ENCODE measurements at places on chromosomes 2 and 18. TPM values are rescaled to one million over a fixed set of nuclear protein-coding genes. Genes with fewer than 3 reads are reported as not detected.
A peak's percentile ranks its signal among the peaks of the same experiment; 100 is the strongest.

GRCh38 chr2:122755281-122755780, 999.9 kb downstream of the TSN start:
- DNase-seq: no peak

DNA sequence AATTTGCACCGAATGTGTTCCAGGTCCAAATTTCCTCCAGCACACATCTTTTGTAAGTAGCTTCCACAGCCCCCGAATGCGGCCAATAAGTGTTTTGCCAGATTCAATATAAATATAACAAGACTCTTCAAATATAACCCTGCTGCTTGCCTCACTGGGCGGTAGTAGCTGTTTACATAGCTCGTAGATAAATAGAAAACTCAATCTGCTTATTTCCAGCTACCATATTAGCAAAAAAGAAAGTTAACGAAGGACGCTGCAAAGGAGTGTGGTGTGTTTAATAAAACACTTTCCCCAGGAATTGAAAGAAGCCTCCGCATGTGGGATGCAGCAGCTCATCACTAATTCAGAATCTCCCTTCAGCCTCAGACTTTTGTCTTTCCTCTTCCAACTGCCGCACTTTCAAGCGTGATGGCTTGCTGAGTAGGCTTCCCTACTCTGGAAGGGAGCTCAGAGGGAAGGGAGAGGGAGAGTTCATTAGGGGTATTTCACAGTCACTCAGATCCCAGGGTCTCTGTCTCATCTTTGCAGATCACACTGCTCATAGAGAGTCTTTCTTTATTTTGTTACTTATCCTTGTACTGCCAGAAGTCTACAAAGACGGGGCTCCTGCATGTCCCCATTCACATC, 367.0 kb downstream of the RND3 start:
- no peak for DNase-seq

GRCh38 chr2:12844511-12844910, 127.8 kb downstream of the TRIB2 start:
- DNase-seq: no peak

DNA sequence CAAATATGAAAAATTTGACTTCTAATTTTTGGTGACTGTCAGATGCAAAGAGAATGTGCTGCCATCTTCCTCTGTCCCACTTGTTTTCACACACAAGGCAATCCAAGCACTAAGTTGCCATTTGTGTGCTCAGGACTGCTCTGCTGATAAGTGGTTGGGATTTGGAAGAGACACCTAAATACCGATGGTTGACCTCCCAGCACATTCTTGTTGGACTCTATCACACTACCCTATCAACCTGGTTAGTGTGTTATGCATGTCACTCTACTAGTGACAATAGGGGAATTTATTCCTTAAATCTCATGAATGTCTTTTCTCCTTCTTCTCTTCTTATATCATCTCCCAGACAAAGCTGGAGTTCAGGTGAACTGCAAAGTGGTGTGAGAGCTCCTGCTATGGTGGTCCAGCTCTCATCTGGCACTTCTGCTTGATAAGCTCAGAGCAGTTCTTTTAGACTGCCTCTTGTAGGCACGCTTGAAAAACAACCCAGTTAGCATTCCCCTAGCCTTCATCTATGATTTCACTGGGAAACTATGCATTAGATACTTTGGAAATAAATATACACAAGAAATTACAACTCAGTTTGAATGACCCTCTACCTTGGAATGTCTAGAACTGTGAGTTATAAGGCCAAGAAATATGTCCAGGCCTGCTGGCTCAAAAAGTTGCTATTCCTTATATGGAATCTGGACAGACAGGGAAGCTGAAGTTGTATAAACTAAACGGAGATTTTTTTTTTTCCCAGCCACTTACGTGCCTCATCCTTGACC, 404.8 kb downstream of the MEIS1 start:
- DNase-seq: no peak

- DNase-seq: peak; percentile 94
Observed at GRCh38 chr2:12176623-12177454, 430.4 kb downstream of the LPIN1 start.

DNA sequence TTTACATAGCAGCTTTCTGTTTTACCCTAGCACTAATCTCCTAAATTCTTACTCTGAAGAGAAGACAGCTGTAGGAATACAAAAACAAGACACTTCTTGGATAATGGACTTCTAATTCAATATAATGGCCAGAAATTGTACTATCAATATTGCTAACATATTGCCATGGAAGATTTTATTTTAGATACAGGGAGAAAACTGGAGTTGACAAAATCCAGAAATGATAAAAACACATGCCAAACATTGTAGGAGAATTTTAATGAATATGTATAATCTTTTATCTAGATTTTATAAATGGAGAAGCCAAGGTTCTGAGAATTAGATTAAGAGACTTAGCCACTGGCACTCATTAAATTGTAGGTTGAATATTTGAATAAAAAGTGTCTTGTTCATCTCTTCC, 1838.8 kb upstream of the LRRTM1 start:
- DNase-seq: no peak

DNA sequence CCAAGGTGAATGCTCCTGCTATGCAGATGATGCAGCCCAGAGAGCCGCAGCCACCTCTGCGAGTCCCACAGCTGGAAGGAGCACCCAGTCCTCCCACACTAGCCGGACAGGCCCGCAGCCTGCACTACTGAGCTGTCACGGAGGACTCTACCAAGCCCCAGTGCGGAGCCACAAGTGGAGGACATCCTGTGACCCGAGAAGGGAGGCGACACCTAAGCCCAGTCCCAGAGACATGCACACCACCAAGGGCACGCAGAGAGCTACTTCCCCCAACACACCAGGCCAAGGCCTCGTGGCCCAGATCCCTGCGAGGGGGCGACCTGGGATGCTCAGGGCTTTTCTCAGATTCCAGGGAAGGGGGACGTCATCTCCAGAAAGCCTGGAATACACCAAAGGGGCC, 12.9 kb downstream of the HS1BP3 start:
- no peak for DNase-seq

GRCh38 chr2:70686577-70687460, 81.2 kb downstream of the ADD2 start:
- DNase-seq: peak; percentile 94

GRCh38 chr2:127047716-127048617, 59.0 kb downstream of the BIN1 start:
- DNase-seq: no peak

- no peak for DNase-seq
Observed at GRCh38 chr18:56043641-56044061, 455.7 kb upstream of the TCF4 start.

GRCh38 chr2:33011941-33012340, 65.2 kb downstream of the LTBP1 start:
- no peak for DNase-seq

GRCh38 chr2:174656676-174657176, 59.1 kb upstream of the WIPF1 start:
- DNase-seq: no peak

GRCh38 chr2:126665483-126665882, 9.5 kb downstream of the GYPC start:
- DNase-seq: no peak

- no peak for DNase-seq
Observed at GRCh38 chr2:128524183-128524582, 205.5 kb upstream of the HS6ST1 start.

GRCh38 chr2:146990311-146991054, 854.3 kb upstream of the ACVR2A start:
- DNase-seq: no peak

- no peak for DNase-seq
Observed at GRCh38 chr2:181586569-181587081, 70.3 kb downstream of the CERKL start.

DNA sequence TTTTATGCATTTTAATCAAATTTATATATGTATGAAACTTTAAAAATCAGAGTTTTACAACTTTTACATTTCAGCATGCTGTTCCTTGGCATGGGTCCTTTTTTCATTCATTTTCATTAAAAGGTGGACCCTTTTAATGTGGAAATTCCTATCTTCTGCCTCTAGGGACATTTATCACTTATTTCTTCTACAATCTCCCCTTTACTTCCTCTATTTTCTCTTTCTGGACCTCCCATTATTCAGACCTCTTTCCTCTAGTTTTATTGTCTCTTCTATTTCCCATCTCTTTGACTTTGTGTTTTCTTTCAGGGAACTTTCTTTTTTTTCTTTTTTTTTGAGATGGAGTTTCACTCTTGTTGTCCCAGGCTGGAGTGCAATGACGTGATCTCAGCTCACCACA, 5.7 kb downstream of the PROC start:
- no peak for DNase-seq

DNA sequence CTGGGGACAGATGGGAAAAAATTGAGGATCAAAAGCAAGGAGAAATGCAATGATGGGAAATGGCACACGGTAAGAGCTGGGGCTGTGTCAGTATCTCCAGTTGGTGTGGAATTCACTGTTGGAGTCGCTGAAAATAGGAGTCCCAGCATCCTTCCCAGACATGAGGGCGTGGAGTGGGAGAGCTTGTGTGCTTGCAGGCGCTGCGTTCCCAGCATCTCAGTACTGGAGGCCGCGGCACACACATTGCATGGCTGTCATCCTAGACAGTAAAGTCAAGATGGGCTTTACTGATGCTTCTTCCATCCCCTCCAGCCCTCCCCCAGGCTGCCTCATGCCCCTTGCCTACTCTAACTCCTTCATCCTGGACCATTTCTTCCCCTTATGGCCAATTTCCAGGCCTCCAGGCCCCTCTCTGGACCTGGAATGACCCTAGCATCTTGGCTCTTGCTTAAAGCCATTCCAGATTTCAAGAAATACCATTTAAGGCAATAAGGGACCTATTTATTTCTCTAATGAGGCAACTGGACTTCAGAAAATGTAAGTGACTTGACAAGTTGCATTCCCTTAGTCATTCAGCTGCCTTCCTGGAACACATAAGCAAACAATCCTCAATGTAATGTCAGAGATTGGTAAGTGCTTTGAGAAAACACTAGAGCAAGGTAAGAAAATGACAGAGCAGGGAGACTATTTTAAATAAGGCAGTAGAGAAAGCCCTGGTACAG, 70.5 kb upstream of the TTC39C start:
- DNase-seq: no peak

GRCh38 chr2:10597956-10598355, 91.8 kb downstream of the NOL10 start:
- DNase-seq: no peak

GRCh38 chr18:10482363-10482984, 28.0 kb downstream of the APCDD1 start:
- DNase-seq: no peak

DNA sequence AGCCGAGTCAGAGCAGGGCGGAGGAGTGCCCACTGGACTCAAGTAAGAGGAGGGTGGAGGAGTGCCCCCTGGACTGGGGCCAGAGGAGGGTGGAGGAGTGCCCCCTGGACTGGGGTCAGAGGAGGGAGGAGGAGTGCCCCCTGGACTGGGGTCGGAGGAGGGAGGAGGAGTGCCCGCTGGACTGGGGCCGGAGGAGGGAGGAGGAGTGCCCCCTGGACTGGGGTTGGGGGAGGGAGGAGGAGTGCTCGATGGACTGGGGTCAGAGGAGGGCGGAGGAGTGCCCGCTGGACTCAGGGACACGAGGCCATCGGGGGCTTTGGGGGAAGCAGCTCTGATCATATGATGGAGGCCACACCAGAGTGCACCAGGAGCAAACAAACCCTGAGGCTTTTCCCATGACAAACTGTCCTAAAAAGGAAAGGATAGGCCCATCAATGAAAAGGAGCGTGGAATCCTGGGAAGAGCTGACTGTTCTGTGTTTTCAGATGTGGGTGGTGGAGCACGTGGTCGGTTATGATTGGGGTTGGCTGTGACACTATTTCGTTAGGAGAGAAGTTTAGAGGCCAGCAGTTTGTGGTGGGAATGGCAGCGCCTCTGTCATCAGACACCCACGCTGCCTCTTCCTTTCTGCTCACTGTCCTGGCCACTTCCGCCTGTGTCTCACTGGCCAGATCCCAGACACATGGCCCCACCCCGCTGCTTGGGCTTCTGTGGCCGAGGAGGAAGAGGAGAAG, 24.5 kb upstream of the HPCAL1 start:
- DNase-seq: peak; percentile 87

- DNase-seq: no peak
Observed at GRCh38 chr18:1253827-1254226, 349.2 kb downstream of the ADCYAP1 start.

GRCh38 chr2:199118673-199119112, 339.0 kb downstream of the SATB2 start:
- DNase-seq: no peak

DNA sequence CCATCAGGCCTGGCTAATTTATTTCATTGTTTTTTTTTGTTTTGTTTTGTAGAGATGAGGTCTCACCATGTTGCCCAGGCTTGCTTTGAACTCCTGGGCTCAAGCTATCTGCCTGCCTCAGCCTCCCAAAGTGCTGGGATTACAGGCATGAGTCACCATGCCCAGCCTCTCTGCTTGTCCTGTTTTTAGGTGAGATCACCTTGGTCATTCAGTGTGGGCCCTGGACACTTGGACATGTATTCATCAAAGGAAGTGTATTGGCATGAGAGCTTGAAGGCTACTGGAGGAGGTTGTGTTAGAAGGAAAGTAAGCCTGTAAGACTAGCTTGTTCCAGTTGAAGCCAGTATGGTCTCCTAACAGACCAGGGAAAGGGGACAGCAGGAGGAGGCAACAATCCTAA, 229.2 kb upstream of the RGPD4 start:
- no peak for DNase-seq

DNA sequence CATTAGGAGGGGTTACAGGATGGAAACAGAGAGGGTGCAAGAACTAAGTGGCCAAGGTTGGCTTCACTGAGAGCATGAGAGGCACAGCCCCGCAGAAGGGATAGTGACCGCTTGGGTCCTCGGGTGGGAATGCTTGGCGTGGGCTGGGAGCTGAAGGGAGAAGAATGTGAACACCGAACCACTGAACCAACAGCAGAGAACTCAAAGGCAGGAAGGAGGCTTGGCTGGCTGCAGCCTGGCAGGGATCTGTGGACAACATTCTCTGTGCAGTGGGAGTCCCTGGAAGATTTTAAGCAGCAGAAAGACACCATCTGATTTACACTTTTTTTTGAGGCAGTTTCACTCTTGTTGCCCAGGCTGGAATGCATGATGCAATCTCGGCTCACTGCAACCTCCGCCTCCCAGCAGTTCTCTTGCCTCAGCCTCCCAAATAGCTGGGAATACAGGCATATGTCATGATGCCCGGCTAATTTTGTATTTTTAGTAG, 33.9 kb downstream of the SOWAHC start:
- no peak for DNase-seq

DNA sequence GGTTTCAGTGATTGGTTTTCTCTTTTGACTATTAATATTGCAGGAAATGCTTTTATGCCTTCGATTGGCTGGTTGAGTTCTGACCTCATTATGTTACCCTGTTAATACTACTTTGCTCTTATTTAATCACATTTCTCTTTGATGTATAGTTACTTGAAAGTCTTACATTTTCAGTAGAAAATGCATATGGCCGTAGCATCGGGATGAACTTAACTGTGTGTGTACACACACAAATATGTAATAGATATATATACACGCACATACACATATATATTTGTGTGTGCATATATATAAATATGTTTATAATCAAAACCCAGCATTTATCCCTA, 1.6 kb downstream of the EPC2 start:
- DNase-seq: no peak

PROM2 gene
- total RNA-seq: not detected

UCN gene
- total RNA-seq: 2.2 TPM

IL1F10 gene
- total RNA-seq: not detected

ACOXL gene
- total RNA-seq: 0.31 TPM

CLEC4F gene
- not detected for total RNA-seq
